ENCODE measurements at places on chromosomes 3 and 15.
A peak's percentile ranks its signal among the peaks of the same experiment; 100 is the strongest.

GRCh38 chr3:99684644-99685043 is 46.2 kb downstream of the COL8A1 start:
- no peak for DNase-seq

GRCh38 chr3:150307311-150308036 is 100.6 kb upstream of the TSC22D2 start:
- DNase-seq: no peak

GRCh38 chr3:170802164-170803151 is 67.5 kb downstream of the RPL22L1 start:
- peak; percentile 68 for DNase-seq

- no peak for DNase-seq
Measured at GRCh38 chr15:93779341-93779740, 452.0 kb upstream of the MCTP2 start.

GRCh38 chr3:193554811-193555210 is at the start of gene ATP13A4:
Gene ATP13A4 (minus strand): TSS chr3:193554895. CDS start chr3:193554799, 96 bp downstream.
- no peak for DNase-seq

DNA sequence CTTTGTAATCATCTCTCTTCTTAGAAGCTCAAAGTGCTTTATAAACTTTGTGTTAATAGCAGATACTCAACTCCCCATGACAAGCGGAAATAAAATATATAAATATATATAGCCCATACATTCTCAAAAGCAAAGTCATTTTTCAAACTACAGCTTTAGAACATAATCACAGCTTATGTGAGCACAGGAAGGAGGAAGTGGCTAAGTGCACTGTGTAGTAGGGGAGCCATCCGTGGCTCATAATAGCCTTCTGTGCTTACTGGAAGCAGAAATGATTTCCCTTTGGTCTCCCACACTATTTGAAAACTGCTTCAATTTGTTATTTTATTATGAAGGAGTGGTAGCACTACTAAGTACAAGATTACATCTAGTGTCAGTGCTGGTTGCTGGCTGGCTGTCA is 151.4 kb upstream of the ARL6 start:
- no peak for DNase-seq

GRCh38 chr3:171439996-171440395 is 20.2 kb downstream of the TNIK start:
- DNase-seq: no peak

GRCh38 chr3:75129101-75129500 is 514.6 kb upstream of the CNTN3 start:
- DNase-seq: no peak

DNA sequence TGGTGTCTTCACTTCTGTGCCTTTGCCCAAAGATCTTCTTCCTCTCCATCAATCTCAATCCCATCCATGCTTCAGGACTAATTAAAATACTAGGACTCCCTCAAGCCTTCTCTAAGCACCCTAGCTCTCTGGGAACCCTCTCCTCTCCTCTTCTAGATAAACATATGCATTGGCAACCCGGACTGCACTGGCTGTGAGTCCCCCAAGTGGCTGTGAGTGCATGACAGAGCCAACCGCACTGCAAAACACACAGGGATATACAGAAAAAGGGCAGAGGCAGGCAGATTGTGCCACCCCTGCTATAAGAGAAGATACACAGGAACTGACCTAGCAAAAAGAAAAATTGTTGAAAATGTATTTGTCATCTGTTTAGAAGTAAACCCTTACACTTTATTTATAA is 457.1 kb downstream of the MFSD1 start:
- DNase-seq: no peak

DNA sequence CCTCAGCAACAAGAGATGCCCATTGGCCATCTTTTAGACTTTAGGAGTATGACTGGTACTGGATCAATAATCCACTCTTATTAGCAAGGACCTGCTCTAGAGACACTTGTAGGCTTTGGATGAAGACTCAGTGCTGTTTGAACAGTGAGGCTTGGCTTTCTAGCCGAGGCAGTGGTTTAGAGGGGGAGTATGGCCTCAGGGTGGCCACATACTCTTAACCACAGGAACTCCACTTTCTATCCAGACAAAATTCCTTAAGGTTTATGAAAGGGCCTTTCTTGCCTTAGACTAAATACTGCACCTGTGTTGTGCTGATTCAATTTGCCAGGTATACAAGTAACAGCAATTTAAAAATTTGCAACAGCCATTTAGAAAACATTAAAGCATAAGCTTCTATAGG is 1046.3 kb downstream of the DIPK2A start:
- DNase-seq: peak; percentile 3

GRCh38 chr15:87620393-87620792 is 636.1 kb downstream of the NTRK3 start:
- no peak for DNase-seq

DNA sequence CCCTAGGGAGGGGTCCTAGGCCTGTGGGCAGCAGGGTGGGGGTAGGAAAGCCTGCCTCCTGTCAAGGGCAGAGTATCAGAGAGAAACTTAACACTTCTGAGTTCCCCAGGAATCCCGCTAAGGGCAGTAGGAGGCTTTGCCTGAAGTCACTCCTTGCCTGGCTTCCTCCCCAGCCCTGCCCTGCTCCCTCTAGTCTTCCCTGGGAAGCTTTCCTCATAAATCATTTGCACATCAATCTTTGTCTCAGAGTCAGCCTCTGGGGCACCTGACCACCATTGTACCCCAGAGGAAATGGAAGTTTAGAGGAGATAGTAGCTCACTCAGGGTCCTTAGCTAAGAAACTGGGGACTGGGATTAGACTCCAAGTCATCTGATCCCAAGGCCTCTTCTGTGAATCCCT is 129.4 kb upstream of the TLE3 start:
- DNase-seq: no peak

All from HTR-8/SVneo (cell line).